ENCODE measurements at places on chromosomes 4 and X.

GRCh38 chr4:168291242-168291641 lies 27.3 kb downstream of the DDX60 start:
- no peak for DNase-seq

DNA sequence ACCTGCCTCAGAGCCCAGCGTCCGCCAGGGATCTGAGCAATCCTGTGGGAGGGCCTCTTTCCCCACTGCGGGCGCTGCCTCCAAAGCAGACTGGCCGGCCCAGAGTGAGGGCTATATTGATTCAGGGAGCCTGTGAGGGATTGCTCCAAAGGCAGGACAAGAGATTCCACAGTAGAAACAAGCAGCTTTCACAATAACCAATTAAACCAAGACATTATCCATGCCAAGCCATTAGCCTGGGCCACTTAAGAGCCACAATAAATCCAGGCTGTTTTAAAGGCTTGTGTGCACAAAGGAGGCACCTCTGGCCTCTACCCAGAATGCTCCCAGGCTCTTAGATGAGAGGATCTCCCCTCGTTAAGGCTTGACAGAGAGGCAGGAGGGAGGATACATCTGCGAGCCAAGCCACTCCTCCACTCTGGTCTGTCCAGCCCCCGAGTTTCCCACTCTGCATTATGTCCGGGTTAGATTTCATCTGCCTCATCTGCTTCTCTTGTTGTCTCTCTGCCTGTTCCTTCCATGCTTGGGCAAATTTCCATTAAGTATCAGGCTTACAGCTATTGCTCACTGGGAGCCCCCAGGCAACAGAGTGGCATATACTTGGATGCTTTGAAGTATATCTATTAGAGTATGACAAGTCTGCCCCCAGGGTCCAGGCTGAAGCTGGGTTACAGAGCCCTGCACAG lies 357.9 kb downstream of the UNC5C start:
- DNase-seq = no peak

- DNase-seq = peak; percentile 83
Observed at GRCh38 chr4:2852481-2852921, 8.9 kb downstream of the ADD1 start.

DNA sequence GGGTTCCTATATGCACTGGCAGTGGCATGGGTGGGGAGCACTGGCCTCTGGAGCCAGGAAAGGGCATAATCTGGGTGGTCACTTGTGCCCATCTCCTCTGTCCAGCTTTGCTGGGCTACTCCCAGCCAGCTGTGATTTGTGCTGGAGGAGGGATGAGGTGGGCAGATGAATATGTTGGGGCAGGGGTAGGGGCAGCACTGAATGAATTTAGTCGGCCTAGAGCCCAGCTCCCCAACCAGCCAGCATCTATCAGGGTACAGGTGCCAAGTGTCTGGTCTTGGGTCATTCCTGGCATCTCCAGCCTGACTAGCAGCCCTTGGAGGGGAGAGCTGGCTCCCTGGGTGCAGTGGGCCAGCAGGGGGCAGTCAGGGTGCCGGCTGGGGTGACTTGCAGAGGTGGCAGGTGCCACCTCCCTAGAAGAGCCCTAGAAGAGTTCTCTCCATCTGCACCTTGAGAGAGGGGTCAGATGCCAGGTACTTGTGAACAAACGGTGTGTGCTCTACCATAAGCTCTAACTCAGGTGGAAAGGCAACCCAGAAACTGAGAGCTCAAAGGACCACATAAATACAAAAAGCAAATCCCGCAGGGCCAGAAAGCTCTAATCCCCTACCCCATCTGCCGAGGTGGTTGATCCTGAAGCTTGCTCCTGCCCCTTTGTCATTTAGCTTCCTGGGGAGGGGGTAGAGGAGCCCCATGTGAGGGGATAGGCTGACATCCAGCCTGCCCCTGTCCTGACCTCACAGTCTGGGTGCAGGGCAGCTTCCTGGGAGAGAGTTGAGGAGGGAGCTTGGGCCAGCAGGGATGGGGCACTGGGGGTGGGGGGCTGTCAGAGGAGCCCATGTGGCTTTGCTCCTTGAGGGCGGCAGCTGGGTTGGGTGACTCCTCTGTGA lies 2.2 kb downstream of the SORCS2 start:
- peak; percentile 45 for DNase-seq

DNA sequence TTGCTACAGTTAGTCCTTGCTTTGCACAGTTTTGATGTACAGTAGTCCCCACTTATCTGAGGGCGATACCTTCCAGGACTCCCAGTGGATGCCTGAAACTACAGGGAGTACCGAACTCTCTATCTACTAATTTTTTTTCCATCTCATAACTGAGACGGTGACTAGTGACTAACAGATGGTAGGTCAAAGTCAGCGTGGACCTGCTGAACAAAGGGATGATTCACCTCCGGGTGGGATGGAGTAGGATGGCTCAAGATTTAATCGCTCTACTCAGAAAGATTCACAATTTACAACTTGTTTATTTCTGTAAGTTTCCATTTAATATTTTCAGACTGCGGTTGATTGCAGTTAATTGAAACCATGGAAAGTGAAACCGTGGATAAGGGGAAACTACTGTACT lies 655.8 kb downstream of the ZNF674 start:
- no peak for DNase-seq

DNA sequence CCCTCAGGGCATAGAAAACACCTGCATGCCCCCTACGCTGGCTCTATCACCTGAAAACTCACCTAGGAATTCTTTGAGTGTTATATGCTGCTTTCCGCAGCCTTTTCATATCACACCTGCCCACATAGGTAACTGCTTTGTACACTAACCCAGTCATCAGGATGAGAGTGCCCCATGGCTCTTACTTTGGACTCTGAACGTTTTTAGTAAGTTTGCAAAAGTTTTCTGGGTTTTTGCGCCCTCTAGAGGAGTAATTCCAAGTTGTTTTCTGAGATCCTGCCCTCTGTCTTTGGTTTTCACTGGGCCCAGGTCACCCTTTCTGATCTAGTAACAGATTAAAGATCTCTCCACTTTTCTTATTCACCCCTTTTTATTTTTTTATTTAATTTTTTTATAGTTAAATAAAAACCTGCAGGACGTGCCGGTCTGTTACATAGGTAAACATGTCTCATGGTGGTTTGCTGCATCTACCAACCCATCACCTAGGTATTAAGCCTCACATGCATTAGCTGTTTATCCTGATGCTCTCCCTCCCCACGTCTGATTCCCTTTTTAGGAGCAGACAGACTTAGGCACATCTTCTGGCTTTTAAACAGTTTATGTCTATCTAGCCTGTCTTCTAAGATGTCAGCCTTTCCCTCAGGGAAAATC lies 139.2 kb downstream of the NWD2 start:
- DNase-seq = peak; percentile 74

Measured in hematopoietic multipotent progenitor cell treated with erythropoietin and hydrocortisone succinate and interleukin-3 and kit ligand, for 4 days (in vitro differentiated cells).